ENCODE measurements at places on chromosomes 1 and 21.
A peak's percentile ranks its signal among the peaks of the same experiment; 100 is the strongest.

DNA sequence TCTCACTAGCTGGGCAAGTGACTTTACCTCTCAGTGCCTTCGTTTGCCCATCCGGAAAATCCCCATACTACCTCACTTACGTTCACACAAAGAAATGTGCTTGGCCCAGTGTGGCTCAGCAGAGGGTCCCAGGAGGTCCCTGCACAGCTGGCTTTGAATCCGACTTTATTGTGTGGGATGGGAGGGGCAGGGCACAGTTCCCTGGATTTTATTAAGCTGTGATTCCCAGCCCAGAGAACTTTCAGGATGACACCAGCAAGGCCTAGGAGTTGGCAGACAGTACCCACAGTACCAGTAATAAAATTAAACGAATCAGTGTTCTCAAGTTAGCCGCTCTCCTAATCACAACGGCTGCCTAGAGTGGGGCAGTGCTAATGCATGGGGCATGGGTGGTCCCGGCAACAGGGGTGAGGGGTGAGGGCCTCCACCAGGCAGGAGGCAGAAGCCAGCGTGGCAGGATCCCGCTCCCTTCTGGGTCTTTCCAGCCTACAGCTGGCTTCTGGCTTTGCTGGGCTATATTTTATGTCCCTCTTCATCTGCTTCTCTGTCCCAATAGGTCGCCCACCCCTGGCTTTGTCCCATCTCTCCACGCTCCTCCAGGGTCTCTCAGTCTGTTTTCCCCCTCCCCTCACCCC is 74.9 kb downstream of the VWA5B1 start:
- DNase-seq, result no peak

- DNase-seq, result peak; percentile 90
Observed at GRCh38 chr1:165376041-165376810, 19.7 kb upstream of the LMX1A start.

DNA sequence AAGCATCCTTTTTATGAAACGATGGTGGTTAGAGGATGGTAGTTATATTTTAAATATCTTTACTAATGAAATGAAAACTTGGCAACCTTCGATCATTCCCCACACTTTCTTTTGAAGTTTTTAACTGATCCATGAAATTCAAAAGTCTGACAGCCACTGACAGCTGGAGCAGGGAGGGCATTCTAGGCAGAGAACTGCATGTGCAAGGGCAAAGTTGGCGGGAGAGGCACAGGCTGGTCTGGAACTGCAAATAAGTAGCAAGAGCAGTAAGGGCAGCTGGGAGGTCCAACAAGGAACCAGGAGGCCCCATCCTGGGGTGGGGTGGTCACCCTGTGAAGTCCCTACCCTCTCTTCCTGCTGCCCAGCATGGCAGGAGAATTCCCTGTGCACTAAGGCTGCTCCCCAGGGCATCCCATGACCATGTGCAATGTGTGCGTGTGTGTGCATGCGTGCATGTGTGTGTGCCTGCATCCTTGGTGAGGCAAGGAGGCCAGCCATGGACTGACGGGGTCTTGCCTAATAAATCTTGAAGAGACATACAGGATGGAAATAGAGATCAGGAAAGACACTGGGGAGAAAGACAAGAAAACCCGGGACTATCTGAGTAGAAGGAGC is 33.1 kb upstream of the FOXO6 start:
- no peak for DNase-seq

GRCh38 chr1:17412093-17412870 is 27.2 kb downstream of the RCC2 start:
- DNase-seq, result no peak

- DNase-seq, result no peak
Observed at GRCh38 chr21:37560385-37560784, 193.8 kb downstream of the DYRK1A start.

- DNase-seq, result peak; percentile 17
Observed at GRCh38 chr1:199029401-199029800, 390.6 kb downstream of the PTPRC start.

DNA sequence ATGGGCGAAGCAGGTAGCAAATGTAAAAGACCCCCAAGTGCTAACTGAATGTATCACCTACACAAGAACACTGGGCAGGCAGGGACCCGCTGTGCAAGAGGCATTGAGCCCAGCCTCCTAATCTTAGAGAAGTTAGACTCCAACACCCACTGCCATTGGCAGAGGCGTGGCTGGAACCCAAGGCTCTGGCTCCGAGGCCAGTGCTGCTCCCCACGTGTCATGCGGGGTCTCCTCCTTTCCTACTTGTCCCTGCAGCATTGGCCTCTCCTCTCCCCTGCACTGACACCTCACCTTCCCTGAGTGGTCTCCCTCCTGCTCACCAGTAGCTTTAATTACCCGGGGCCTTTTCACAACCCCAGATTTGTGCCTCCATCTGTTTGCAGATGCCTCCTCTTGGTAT is 107.0 kb downstream of the GALNT2 start:
- no peak for DNase-seq
